ENCODE measurements at places on chromosomes 2 and 18. TPM values are rescaled to one million over a fixed set of nuclear protein-coding genes. Genes with fewer than 3 reads are reported as not detected.

- no peaks in the 10 kb centered on the region for H3K36me3 ChIP-seq
- H3K27ac ChIP-seq: no peak overlapping the region
- H3K27me3 ChIP-seq: no peaks in the 10 kb centered on the region
- H3K4me3 ChIP-seq: no peak overlapping the region
- DNase-seq: no peak
Observed at GRCh38 chr18:59011786-59012185, 127.9 kb upstream of the SEC11C start.

- H3K36me3 ChIP-seq: no peaks in the 10 kb centered on the region
- no peaks in the 10 kb centered on the region for H3K27me3 ChIP-seq
- no peak overlapping the region for H3K4me3 ChIP-seq
- no peak for DNase-seq
- no peaks in the 10 kb centered on the region for H3K4me1 ChIP-seq
Observed at GRCh38 chr2:187819624-187820023, 265.4 kb upstream of the TFPI start.

DNA sequence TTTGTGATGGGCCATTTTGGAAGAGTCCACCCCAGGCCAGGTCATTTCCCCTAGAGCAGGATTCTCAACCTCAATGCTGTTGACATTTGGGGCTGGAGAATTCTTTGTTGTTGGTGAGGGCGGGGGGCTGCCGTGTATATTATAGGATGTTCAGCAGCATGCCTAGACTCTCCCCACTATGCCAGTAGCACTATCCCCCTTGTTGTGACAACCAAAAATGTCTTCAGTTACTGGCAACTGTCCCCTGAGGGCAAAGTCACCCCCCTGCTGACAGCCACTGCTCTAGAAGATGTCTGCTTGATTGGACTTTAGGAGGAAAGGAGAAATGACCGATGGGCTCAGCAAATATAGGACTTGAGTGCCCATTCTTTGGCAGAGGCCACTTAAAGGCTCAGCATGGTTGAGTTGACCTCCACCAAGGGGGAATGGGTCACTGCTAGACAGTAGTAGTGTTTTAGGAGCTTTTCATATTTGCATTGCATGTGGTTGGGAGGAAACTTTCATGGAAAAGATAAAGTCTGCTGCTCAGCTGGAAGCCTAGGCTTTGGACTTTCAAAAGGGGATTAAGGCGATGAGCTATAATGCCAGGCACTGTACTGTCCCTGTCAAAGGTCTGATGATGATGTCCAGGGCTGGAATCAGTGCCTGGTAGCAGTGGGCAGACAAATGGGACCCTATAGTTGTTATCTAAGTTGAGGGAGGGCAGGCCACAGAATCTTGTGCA lies 61.1 kb upstream of the MCFD2 start:
- peaks cover 23% of the 10 kb centered on the region for H3K36me3 ChIP-seq
- no peaks in the 10 kb centered on the region for H3K27me3 ChIP-seq
- peaks cover 5% of the 10 kb centered on the region for H3K4me1 ChIP-seq
- H3K4me3 ChIP-seq: no peak overlapping the region
- H3K27ac ChIP-seq: no peak overlapping the region

DNA sequence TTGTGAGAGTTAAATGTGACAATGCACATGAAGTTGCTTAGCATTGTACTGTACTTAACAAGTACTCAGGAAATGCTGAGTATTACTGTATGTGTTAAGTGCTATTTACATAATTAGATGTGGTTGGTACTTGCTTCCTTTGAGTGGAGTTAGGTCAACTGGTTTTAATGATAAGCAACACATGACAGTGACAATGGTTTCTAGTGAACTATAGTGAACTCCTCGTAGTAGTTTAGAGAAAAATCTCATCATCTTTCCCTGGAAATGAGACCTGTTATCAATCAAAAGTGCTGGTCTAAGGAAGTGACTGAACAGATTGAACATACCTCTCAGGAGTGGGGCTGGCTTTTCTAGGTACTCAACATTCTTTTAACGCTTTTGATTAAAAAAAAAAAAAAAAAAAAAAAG lies 29.2 kb upstream of the ZDBF2 start:
- no peak overlapping the region for H3K4me3 ChIP-seq
- H3K36me3 ChIP-seq: no peaks in the 10 kb centered on the region
- no peak overlapping the region for H3K27ac ChIP-seq
- no peak for DNase-seq
- no peaks in the 10 kb centered on the region for H3K4me1 ChIP-seq
- H3K27me3 ChIP-seq: no peaks in the 10 kb centered on the region

DNA sequence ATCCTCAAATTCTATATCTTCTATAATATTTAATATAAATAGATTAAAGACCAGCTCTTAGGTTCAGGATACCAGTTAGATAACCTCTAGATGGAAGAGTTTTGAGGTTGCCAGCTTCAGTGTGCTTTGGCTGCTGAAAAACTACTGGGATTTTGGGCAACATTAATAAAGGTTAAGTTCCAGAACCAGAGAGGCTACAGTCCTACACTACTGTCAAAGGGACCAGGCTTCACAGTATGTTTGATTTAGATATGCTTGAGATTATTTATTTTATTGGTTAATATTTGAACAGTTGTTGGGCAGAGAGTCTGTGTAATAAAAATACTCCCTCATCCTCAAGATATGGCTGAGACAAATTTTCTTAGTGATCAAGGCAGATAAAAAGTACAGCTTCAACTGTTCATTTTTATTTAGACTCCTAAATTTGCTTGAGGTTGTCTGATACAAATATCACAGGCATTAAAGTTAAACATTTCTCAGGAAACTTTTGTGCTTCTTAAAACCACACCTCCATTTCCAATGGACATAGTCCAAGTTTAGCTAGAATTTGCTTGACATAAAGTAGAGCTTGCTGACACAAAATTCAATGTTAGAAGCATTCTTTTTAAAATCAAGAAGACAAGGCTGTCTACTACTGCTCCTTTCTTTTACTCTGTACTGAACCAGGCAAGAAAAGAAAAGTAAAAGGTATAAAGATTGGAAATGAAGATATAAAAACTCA lies 19.7 kb upstream of the TMEM17 start:
- H3K4me3 ChIP-seq: no peak overlapping the region
- H3K27me3 ChIP-seq: no peaks in the 10 kb centered on the region
- peak overlapping the region; percentile 44 for H3K27ac ChIP-seq
- peaks cover 19% of the 10 kb centered on the region for H3K4me1 ChIP-seq
- no peak for DNase-seq

GRCh38 chr2:73985308-73986084 lies 786 bp downstream of the TET3 start:
- peaks cover 64% of the 10 kb centered on the region for H3K4me1 ChIP-seq
- peak overlapping the region; percentile 64 for H3K27ac ChIP-seq
- no peaks in the 10 kb centered on the region for H3K36me3 ChIP-seq

DNA sequence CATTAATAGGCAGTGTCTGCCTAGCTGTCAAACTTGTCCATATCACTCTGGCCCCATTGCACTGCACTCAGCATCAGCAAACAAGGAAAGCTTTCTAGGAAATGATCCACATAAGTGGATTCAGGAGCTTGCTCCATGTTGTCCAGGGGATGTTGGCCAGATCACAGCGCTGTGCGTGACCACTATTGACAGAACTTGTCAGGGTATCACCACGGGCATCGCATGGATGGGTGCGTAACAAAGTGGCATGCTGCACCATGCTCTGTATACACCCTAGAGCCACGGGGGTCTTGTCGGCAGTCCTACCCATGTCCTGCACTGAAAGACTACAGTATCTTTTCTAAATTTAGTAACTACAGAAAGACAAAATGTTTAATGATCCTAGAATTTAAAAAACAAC lies 15.6 kb downstream of the SATB2 start:
- no peaks in the 10 kb centered on the region for H3K4me1 ChIP-seq
- no peak overlapping the region for H3K27ac ChIP-seq
- no peaks in the 10 kb centered on the region for H3K27me3 ChIP-seq
- no peak for DNase-seq
- H3K36me3 ChIP-seq: no peaks in the 10 kb centered on the region

RNF125 gene
- 5.2 TPM for total RNA-seq

CYBRD1 gene
- total RNA-seq: 181 TPM

PRPF40A gene
- total RNA-seq: 46.1 TPM

R3HDM1 gene
- 13.1 TPM for total RNA-seq

G6PC2 gene
- total RNA-seq: not detected
